Inflammatory macrophage (primary cell): ENCODE measurements at places on chromosomes 7 and 10.

DNA sequence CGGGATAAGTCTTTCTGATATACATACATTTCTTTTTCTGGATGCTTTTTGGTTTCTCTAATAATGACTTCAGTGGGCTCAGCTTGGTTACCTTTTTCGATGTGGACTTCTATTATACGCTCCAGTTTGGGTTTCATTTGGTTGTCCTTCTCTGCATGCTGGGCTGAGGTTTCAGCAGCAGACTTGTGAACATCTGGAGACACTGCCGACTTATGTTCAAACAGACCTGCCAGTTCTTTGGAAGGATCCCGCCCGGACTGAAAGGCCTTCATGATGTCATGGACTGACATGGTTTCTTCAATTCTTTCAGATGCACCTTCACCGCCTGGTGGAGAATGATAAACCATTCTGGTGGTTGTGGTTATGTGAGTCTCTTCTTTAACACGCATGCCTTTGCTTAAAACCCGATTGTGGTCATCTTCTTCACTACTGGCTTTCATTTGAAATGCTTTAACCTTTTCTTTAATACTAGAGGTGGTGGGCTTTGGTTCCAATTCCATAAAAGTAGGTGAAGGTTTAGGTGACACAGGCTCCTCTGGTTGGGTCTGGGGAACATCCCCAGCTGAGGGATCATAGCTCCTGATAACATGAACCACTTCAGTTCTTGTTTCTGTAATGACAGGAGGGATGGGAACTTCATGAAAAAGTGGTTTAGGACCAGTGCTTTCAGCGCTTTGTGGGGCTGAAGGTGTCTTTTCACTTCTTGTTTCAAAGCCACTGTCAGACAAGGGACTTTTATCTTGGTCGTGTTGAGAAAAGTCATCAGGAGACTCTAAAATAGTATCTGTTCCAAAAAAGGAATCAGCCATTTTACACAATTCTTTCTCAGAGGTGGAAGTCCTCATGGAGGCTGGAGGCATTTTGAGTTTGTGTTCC is 167.7 kb upstream of the CCDC6 start:
- no peak for DNase-seq

- DNase-seq = no peak
Observed at GRCh38 chr7:138887872-138888656, 90.1 kb upstream of the ATP6V0A4 start.

GRCh38 chr7:156918635-156919034 is 25.7 kb upstream of the LMBR1 start:
- DNase-seq = no peak

- no peak for DNase-seq
Observed at GRCh38 chr7:112970771-112971170, 115.9 kb downstream of the GPR85 start.

DNA sequence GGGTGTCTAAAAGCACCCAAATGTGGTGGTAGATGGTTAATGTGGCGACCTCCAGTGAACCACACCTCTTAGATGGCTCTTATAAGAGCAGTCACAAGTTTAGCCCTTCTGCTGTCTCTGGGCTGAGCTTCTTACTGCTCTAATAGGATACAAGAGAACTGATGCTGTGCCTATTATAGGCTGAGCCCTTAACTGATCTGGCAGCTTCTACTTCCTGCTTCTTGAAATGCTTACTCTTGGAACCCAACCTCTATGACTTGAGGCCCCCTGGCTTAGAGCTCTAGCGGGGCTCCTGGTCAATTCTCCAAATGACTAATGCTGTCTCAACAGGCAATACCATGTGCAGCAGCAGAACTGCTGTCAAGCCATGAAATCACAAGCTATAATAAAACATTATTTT is 35.0 kb upstream of the LSM8 start:
- DNase-seq = no peak

GRCh38 chr10:31602541-31603234 is 283.7 kb downstream of the ZEB1 start:
- DNase-seq = no peak

DNA sequence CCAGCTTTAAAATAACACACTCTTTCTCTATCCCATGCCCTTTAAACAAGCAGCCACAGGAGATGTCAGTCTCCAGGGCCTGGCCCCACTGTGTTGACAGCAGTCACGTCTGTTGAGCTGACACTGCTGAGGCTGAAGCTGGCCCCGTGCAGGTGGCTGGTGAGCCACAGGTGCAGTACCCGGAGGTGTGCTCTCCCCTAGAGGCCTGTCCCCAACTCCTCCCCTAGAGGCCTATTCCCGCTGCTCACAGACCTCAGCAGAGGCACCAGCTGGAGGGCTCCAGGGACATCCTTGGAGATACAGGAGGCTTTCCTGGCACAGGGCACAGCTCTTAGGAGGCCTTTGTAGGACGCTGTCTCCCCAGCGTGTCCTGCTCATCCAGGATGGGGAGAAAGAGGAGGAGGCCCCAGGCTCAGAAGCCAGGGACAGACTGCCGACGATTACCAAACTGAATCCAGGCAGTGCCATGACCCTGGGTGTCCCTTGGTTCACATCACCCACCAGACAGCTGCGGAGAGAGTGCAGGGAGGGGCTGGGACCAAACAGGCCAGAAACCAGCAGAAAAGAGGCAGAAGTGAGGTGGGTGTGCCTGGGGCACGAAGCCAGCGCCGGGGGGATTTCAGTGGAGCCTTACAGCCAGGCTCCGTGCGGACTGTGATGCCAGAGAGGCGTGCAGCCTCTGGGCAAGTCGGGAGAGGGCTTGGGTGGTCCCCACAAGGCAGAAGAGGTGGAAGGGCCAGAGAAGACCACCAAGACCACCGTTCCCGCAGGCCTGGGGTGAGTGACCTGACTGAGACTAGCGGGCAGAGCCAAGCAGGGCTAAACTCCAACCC is 18.5 kb upstream of the TTYH3 start:
- DNase-seq = no peak

GRCh38 chr7:36971515-36972139 is 247.3 kb upstream of the AOAH start:
- DNase-seq = no peak

DNA sequence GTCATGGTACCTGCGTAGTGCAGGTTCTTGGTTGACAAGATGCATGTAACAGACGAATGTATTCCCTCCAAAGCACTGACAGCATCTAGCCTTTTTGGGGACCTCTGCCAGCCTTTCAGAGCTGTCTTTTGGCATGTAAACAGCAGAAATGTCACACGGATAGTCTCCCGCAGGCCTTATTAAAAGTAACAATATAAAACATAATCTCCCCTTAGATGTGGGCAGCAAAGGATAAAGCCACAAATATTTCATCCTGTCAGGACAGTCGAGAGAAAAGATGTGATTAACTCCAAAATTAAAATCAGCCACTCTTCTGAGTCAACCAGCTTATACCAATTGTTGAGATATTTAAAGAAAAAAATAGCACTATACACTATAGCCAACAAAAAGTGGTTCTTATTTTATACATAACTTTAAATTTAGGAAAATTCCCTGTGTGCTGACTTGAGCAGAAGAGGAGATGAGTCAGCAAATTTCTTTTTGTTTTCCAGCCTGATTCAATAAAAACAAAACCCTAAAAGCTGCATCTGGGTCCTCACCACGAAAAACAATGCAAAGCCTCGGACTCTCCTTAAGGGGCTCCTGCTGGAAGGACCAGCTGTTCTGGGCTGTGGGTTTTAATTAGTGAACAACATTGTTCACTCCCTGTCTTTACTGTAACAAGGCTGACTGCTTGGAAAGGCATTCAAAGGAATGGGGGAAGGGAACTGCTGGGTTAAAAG is 240.2 kb downstream of the ADAM12 start:
- DNase-seq = no peak

DNA sequence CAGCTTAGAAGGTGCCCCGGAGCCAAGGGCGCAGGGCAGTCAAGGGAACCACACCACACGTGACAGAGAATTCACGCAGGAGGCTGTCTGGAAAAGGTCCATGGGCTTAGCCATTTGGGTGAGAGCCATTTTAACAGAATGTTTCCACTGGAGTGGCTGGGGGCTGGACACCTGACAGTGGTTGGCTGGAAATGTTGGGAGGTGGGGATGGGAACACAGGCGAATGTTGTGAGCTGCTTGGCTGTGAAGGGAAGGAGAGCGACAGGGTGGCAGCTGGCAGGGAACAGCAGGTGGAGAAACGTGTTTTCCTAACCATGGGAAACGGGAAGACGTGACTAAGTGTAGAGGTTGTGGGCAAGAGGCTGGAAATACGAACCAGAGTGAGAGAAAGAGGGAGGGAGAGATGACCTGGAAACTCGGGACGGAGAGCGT is 100.5 kb upstream of the ZNF32 start:
- DNase-seq = no peak

- no peak for DNase-seq
Observed at GRCh38 chr7:91434836-91435235, 170.6 kb downstream of the FZD1 start.

DNA sequence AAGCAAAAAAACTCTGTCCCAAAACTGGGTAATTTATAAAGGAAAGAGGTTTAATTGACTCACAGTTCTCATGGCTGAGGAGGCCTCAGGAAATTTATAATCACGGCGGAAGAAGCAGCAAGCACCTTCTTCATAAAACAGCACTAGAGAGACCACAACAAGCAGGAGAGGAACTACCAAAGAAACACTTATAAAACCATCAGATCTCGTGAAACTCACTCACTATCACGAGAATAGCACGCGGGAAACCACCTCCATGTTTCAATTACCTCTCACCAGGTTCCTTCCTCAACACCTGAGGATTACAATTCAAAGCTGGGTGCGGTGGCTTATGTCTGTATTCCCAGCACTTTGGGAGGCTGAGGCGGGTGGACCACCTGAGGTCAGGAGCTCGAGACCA is 48.5 kb downstream of the PDIA4 start:
- no peak for DNase-seq
